Stimulated activated naive CD8-positive, alpha-beta T cell treated with anti-CD3 and anti-CD28 coated beads, Interleukin-15, Interleukin-2, amounts not matched to agents 100 U/mL and 50 U/mL, for 24 hours (primary cell): ENCODE measurements at places on chromosomes 3 and 15.

GRCh38 chr3:138593488-138594149 is 441 bp downstream of the CEP70 start:
- DNase-seq, result no peak

GRCh38 chr15:93060336-93061248 is 28.4 kb downstream of the RGMA start:
- no peak for DNase-seq

- DNase-seq, result no peak
Observed at GRCh38 chr3:131786386-131786785, 248.4 kb downstream of the CPNE4 start.

GRCh38 chr15:96365781-96366525 is 35.5 kb downstream of the NR2F2 start:
- no peak for DNase-seq

DNA sequence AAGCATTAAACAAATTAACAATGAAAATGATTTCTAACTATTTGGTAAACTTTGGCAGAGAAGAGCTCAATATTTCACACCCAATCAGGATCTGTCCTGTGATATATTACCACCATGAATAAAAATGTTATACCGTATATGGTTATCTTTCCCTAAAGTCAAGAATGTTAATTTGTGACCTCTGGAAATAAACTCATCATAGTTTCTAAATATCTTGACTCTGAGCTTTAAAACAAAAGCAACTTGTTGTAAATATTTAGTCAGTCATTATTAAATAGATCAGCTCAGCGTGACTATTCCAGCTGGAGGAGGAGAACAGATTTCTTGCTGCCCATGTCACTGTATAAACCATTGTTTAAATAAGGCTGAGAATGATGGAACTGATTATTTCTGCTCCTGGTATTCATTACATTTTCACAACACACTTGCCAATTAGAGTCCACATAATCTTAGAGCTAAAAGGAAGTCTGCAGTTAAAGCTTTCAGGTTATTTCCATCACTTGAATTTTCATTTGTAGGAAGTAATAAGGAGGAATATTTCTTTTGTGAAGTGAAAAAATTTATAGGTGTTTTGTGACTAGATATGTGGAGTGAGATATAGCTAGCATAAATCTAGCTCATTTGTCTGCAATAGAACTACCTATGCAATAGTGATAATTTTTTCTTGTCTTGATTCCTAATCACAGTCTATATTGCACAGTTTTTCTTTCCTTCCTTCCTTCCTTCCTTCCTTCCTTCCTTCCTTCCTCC is 106.5 kb upstream of the P2RY1 start:
- no peak for DNase-seq

DNA sequence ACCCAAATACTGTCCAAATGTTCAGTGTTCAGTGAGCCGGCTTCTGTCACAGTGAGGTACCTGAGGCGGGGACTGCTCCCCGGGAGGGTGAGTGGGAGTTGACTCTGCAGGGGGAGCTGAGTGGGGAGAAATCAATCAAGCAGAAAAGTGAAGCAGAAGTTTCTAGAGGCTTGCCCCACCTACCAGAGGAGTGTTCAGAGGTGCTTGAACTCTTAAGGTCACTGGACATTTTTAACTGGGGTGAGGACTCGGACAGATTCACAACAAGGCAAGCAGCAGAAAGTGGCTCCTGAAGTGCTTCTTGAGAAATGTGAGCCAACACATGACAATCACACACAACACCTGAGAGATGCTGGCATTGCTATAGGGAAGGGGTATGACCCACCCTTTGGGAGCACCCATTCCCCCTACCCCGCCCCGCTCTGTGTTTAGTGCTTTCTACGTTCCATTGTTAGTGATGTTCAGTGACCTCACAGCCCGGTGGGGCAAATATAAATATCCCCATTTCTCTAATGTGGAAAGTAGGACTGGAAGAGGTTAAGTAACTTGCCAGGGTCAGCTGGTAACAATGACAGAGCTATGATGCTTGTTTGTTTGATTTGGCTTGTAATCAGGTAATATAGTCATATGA is 48.6 kb upstream of the AKAP13 start:
- DNase-seq, result no peak

DNA sequence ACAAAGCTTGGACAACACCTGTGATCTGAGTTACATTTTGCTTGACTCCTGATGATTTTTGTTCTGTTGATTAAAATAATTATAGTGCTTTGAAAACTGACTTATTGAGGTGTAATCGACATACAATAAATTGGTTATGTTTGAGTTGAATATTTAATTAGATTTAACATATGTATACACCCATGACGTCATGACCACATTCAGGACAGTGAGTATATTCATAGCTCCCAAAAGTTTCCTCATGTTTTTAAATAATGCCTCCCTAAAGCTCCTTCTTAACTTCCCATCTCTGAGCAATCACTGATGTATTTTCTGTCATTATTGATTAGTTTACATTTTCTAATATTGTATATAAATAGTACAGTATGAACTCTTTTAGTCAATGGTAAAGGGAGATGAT is 801.2 kb downstream of the PDCD6IP start:
- DNase-seq, result no peak

- DNase-seq, result no peak
Observed at GRCh38 chr3:47097864-47098263, 66.0 kb downstream of the SETD2 start.

DNA sequence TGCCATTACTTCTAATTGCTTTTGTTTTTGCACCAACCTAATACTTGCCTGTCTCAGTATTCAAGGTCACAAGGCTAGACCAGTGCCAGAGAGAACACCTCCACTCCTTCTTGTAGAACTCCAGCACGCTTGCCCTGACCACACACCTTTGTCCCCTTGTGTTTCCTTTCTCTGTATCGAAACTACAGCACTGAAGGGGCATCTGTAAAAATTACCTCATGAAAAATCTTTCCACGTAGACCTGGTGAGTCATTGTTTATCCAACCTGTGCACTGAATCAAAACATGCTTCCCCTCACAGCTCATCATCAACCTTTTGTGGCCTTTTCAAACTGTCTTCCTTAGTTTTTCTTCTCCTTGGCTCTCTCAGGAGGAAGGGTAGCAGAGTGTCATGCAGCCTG is 259.5 kb downstream of the THRB start:
- DNase-seq, result no peak

DNA sequence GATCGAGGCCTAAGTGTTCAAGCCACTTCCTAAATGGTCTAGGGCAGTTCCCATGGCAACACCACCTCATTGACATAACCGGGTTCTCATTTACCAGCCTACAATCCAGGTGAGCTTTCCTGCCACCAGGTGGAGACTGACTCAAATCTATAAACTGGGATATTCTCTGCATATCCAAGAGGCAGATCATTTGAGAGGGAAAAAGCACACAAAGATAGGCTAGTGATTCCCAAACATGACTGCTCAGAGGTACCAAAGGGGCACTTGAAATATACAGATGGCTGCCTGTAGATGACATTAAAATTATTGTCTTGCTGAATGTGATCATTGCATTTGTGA is 141.3 kb upstream of the PROK2 start:
- DNase-seq, result no peak

DNA sequence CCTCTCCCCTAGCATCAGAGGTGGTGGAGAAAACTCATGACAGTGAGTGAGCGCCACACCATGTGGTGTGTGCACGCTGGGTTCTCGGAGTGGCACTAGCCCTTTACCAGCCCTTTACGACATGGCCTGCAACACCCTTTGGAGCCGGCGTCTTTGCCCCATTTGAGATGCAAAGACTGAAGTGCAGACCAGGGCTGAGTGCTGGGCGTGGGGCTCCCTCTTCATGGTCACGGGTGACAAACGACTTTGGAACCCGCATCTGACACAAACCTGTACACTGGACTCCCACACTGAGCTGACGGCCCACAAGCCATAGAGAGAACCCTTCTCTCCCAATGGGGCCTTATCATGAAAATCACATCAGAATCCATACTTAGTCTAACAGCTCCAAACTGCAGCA is 76.8 kb upstream of the ALDH1L1 start:
- DNase-seq, result no peak

- DNase-seq, result no peak
Observed at GRCh38 chr3:6737630-6738029, 123.3 kb upstream of the GRM7 start.

DNA sequence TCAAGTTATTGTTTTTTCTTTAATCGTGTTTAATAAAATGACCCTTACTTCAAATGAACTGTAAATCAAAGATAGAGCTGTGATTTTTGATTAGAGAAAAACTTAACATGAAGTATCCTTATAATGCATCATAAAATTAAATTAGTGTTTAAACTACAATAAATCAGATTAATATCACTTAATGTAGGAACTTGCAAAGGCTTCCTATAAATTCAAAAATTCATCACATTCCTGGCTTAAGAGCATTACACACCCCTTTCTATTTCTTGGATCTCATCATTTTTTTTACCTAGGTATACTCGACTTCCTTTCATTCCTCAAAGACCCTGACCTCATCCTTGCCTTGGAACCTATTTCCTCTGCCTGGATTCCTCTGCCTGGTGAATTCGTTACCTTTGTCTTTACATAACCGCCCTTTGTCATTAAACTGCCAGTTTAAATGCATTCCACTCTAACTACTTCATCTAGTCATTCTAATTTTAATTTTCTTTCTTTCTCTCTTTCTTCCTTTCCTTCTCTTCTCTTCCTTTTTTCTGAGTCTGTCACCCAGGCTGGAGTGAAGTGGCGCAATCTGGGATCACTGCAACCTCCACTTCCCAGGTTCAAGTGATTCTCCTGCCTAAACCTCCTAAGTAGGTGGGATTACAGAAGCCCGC is 1244.5 kb downstream of the OTOL1 start:
- no peak for DNase-seq

DNA sequence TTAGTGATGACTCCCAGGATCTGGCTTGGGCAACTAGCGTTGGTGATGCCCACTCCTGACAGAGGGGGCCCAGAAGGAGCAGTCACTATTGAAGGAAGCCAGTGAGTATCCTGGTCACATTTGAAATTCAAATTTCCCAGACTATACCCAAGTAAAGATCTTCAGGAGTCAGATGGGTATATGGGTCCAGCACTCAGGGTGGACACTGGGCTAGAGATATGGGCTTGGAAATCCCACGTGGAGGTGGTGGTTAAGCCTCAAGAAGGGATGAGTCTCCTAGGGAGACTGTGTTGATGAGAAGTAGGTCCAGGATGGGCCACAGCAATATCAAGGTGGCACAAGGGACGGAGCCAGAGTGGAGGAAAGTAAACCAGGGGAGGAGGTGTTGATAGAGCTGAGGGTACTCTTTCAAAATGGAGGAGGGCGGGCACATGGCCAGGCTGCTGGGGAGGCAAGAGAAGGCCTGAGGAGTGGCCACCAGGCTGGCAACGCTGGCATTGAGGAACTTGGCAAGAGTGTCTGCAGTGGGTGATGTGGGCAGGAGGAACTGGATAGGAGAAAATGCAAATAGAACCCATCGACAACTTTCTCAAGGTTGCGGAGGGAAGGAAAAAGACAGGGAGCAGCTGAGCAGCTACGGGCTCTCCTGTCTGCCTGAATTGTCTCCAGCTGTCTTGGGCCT is 3.7 kb upstream of the SLCO2A1 start:
- DNase-seq, result no peak

DNA sequence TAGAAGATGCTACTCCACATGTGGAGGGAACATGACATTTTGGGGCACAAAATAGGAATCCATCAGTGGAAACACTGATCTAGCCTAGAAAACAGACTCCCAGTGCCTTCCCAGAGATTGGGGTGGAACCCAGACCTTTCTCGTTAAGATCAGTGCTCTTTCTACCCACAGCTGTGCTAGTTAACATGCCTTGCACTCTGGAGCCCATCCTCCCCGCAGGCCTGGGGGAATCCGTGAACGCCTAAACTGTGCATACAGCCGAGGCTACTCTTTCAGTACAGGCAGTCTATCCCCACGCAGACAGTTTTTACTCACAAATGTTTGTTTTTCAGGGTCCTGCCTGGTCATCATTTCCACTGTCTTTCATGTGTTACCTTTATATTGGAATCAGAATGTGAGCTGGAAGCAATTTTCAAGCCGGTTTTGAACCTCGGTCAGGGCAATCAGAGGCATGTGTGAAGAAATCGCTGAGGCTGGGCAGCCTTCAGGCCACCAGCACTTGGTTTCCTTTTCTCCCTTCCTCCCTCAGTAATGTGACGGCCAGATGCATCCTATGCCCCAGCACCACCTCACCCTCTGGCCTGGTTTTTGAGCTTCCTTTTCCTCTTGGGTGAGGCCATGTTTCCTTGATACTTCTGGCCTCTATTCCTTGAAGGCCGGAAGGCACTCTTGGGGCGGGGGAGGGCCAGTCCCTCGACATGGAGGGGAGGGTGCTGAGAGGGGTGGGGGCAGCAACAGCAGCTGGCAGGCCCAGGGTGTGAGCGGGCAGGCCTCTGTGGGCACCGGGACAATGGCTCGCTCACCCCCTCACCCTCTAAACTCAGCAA is 123.6 kb upstream of the GALNT15 start:
- no peak for DNase-seq

GRCh38 chr3:62145086-62145757 is 228.1 kb downstream of the FEZF2 start:
- no peak for DNase-seq

DNA sequence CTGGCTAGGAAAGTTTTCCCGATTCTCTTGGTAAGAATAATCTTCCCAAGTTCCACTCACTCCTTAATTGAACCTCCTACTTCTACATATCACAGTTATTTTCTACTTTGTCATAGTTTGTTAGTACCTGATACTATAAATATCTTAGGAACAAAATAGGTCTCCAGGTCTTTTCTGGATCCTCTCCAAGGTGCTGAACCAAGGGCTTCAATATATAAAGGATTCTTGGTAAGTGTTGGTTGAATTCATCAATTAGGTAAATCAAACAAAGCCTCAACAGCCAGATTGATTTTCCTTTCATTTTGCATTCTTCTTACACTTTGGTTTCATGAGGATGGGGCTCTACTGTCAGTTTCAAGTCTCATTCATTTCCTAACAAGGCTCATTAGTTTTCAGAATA is 27.6 kb upstream of the RTP4 start:
- DNase-seq, result no peak

- peak; percentile 64 for DNase-seq
Observed at GRCh38 chr3:155870945-155871745, 695 bp downstream of the GMPS start.

DNA sequence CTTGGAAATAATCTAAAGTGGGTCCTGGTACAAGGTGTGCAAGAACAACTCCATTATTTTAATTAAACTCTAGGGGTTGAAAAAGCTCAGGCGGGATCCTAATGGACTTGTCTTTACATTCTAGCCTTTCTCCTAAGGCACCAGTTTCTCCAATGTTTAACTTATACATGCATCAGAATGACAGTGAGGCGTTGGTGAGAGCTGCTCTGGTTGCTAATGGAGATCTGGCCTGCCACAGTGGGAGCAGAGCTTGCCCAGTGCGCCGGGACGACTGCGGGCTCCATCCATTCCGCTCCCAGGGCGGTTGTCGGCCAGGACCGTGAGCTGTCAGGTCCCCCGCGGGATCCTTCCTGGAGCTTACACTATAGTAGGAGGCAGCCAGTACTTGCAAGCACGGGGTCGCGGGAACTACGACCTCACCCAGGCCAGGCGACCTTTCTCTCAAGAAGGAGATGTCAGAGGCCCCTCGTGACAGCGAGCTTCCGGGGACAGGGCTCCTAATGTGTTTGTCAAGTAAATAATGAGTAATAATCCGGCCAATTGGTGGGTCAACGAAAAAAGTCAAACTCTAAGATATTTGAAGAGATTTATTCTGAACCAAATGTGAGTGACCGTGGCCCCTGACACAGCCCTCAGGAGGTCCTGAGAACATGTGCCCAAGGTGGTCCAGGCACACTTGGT is 991 bp upstream of the HIGD1A start:
- no peak for DNase-seq

GRCh38 chr15:98427321-98427720 is 221.0 kb upstream of the IGF1R start:
- DNase-seq, result no peak
